Transverse colon (tissue), 4 donors: ENCODE measurements at places on chromosomes 5 and 9.

DNA sequence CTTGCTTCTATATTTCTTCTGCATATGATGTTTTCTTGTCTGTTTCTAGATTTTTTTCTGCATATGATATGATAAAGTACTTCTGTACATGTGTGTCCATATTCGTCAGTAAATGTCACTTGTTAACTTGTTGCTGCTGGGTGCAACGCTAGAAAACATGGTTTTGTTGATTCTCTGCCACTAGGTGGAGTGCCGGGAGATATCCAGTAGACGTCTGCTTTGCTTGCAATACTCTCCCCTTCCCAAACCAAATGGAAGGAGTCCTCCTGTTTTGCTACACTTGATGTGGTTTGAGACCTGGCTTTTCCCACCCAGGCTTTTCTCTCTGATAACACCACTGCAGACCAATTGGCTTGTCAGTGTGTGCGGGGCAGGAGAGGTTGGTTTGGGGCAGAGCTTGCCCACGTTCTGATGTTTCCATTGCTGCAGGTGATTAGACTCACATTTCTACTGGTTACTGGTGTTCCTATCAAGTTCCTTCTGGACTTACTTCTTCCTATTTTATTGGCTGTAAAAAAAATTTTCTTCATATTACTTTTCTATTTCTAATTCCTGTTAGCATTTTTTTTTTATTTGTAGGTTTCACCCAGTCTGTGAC lies 900.0 kb upstream of the CDH10 start:
- no peak for DNase-seq

GRCh38 chr5:2836133-2836532 lies 84.7 kb upstream of the IRX2 start:
- no peak for DNase-seq

- DNase-seq = no peak
Observed at GRCh38 chr9:1708219-1708618, 306.9 kb upstream of the SMARCA2 start.

DNA sequence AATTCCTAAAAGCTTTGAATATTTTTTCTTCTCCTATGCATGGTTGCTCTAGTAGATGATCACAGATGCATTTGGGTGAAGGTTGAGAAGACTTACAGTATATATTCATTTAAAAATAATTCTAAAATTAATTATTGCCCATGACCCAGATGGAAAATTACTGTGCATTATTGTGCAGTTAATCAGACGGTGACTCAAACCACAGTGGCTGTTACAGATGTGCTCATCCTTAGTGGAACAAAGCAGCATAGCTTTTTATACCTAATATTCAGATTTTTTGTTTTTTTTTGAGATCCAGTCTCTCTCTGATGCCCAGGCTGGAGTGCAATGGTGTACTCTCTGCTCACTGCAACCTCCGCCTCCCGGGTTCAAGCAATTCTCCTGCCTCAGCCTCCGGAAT lies 10.7 kb downstream of the OR2V1 start:
- no peak for DNase-seq

DNA sequence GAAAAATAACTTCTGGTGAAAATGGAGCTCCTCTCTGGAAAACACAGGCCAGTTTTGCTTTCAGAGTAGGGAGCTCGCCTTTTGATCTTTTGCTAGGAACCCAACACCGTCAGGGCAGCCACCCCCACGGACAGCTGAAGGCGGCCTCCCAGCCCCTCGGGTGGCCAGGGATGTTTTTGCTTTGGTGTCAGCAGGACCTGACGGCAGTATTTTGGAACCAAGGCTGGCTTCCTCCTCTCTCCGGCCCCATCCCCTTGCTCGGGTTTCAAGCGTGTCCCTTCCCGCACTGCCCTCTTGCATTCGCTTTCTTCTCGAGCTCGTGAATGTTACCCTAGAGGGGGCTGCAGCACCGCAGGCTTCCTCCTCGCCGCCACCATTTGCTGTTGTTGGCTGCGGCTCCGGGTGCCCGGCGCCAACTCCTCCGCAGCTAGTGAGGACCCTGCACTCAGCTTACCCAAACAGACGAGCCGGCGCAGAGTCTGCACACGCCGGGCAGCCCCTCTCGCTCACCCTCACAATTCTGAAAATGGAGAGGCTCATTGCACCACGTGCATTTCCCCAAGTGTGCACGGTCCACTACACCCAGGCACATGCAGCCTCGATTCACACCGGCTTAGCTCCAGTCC lies 35.5 kb upstream of the ADAMTSL1 start:
- DNase-seq = no peak

- no peak for DNase-seq
Observed at GRCh38 chr5:115558388-115558956, 13.9 kb upstream of the FEM1C start.

DNA sequence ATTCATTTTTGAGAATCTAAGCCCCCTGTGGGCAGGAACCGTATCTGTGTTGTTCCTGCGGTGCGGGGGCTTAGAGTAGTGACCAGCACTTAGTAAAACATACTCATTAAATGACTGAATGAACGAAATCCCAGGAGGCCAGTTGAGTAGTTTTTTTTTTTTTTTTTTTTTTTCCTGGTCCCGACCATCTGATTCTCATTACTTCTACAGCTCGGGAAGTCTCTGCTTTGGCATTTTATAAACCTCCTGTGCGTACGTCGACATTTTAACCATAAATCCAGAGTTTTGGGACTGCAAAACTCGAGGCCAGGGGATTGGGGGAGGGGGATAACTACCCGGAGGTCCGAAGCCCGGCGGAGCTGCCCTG lies 31.5 kb upstream of the SPRY4 start:
- DNase-seq = no peak

- DNase-seq = no peak
Observed at GRCh38 chr5:154205441-154206117, 15.0 kb downstream of the GALNT10 start.

- no peak for DNase-seq
Observed at GRCh38 chr9:125545845-125546244, 161.2 kb downstream of the MAPKAP1 start.

DNA sequence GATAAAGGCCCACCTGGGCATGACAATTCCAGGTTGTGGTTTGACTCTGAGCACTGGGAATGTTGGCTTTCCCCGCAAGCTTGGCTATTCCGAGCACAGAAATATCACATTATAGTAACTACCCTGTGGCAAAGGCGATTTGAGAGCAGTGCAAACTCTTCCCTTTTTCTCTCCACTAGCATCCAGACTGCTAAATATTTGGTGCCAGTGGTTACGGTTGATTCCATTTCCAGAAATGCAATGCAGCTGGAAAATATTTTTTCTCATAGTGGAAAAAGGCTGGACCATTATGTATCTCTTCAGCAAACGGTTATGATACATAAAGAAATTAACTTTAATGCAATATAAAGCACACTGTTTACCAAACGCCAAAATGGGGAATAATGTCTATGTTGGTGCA lies 158.0 kb downstream of the ENC1 start:
- DNase-seq = no peak

DNA sequence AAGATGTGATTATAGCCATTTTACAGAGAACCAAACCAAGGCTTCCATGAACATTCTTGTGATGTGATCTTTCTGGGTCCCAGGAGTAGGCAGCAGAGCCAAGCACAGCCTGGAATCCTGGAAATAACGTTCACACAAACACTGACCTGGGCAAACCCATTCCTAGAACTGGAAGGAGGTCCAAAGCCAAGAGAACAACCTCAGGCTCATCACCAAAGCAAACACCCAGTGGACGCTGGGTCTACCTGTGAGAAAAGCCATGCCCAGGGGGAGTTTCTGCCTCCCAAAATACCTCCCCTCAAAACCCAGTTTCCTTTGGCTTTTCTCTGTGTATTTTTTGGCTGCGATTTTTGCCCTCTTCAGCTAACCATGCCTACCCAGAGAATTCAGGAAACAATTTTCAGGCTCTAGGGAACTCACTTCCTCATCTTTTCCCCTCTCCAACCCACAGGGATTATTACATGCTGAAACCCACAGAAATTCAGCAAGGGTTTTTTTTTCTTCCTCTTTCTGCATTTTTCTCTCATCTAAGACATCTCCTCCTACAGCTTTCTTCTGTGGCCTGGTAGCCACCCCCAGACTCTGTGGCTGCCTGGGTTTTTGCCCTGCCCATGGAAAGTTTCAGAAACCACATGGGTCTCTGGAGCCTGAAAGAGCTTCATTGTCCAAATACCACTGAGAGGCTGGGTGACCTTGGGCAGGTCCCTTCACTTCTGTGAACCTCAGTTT lies 75.0 kb downstream of the TNC start:
- DNase-seq = no peak

GRCh38 chr5:141439411-141440141 lies 9.3 kb downstream of the PCDHGA12 start:
- DNase-seq = no peak

- peak; percentile 92 for DNase-seq
Observed at GRCh38 chr9:104747565-104748358, at the start of gene NIPSNAP3A. Gene NIPSNAP3A, plus strand, starts transcription at chr9:104747683. Its CDS starts 110 bp downstream, at chr9:104747793.

DNA sequence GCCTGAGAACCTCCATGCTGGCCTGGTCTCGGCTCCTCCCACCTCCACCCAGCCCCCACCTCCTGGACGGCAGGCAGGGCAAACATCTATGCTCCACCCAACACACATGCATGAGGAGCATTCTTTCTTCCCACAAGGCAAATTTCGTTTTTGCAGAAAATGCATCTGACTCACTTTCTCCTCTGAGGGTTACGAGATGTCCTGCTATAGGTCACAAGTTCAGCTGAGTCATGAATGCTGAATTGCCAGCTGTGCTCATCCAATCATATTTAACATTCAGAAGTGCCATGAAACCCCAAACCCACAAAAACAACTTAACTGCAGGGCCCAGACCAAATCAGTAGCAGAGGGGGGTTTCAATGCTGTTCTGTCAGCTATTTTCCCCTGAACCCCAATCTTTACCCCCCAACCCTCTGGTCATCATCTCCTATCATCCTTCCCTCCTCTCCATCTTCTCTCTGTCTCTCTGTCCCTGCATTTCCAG lies 39.0 kb upstream of the OSMR start:
- no peak for DNase-seq

GRCh38 chr5:62496876-62497275 lies 81.7 kb upstream of the LRRC70 start:
- DNase-seq = no peak

GRCh38 chr5:119212676-119213075 lies 141.8 kb downstream of the DMXL1 start:
- no peak for DNase-seq

GRCh38 chr5:150213530-150213929 lies 23.7 kb downstream of the SLC6A7 start:
- no peak for DNase-seq

GRCh38 chr5:105639068-105639467 lies 2031.7 kb downstream of the EFNA5 start:
- no peak for DNase-seq

DNA sequence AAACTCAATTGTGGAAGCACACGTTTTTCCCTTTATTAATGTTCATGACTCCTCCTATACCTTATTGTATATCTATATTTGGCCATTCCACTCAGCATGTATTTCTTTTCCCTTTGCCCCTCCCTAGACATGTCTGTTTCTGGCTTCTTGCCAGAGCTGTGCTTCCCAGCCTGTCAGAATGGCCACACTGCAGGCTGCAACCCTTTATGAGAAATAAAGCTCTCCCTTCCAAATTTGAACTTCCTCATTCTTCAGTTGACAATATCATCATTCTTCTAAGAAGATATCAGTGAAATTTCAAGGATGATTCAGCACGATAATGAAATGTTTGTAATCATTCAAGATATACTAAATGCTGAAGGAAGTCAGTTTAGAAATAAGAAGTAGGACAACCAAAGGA lies 107.6 kb upstream of the PRSS3 start:
- DNase-seq = no peak

DNA sequence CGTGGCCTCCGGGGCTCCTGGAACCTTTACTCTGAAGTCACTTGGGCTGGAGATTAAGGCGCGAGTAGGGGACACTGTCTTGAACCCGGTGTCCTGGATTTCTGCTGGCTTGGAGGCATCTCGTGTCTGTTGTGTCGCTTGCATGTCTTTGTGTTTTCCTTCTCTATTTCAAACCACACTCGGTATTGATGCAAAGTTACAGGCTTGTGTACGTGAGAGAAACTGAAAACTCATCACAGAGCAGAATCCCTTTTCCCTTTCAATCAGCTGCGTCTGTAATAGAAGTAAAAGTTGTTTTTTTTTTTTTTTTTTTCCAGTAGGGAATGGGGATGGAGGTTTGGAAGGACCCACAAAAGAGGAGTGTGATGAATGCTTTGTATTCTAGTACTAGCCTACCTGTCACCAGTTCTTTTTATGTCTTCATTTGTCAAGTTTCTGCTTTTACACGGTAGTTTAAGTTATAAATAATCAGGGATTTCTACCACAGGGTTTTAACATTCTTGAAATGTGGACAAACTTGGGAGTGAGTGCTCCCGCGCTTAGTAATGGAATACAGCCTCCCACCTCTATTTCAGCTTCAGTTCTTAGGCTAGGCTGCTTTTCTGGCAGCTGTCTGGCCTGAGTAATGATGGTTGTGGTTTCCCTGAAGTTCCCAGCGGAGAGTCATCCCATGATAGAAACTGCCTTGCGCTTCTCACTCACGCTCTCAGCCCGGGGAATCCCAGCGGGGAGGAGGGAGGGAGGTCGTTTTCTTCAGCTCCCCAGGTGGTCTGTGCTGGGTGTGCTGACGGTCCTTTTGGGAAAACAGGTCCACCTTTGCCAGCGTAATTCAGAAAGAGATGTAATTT lies 763 bp downstream of the TJP2 start:
- peak; percentile 21 for DNase-seq

DNA sequence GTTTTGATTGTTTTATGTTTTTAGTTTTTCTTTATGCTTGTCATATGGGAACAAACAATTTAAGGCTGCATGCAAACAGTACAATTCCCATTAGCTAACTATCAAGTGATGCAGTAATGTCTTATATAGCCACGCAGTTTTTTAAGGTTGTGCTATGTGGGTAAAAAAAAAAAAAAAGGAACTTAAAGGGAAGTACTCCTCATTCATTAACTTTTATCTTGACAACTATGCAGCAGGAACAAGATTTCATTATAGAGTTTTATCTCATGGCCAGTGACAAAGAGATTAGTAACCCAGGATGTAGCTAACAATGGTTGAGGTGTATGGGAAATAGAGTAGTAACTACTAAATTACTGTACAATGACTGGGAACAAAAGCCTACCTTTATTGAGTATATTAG lies 1008.2 kb upstream of the CDH9 start:
- DNase-seq = no peak

- peak; percentile 52 for DNase-seq
Observed at GRCh38 chr9:134413890-134414623, 87.8 kb downstream of the RXRA start.

- no peak for DNase-seq
Observed at GRCh38 chr9:114071197-114071795, 6.8 kb downstream of the AMBP start.

GRCh38 chr9:130172858-130173665 lies 858 bp downstream of the NCS1 start:
- no peak for DNase-seq
